Tongue (tissue), 3 donors: ENCODE measurements at places on chromosomes 5 and 9.
A peak's percentile ranks its signal among the peaks of the same experiment; 100 is the strongest.

DNA sequence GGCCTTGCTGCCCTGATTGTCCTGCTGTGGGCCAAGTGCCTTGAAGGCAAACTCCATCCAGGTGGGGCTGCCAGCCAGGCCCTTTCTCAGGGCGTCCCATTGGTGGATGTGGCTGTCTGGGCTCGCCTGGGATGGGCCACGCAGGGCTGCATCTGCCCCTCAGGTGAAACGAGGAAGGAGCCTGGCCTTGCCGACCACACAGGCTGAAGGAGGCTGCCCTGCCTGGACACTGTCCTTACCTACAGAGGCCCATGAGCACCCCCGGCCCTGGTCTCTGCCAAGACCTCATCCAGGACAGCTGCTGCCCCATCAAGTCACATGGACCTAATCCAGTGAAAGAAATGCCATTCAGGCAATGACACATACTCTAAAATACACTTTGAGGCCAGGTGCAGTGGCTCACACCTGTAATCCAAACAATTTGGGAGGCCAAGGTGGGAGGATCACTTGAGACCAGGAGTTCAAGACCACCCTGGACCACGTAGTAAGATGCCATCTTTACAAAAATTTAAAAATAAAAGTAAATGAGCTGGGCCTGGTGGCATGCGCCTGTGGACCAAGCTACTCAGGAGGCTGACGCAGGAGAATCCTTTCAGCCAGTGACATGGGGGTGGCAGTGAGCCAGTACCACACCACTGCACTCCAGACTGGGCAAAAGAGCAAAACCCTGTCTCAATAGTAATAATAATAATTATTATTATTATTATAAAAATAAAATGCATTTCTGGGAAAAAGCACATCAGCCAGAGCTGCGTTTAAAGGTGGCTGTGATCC, 33.9 kb downstream of the PNPLA7 start:
- DNase-seq = no peak

DNA sequence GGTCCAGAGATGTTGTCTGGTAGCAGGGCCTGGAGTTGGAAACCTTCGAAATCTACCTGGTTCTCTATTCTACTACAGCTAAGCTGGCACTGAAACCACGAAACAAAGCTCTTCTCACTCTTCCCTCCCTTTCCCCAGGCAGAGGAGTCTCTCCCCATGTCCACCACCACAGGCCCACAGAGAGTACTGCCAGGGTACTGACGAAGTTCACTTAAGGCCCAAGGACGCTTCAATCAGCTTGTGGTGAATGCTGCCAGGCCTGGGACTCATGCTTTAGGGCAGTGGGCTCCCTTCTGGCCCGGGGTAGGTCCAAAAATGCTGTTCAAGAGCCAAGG, 17.3 kb upstream of the CCNB1 start:
- no peak for DNase-seq

DNA sequence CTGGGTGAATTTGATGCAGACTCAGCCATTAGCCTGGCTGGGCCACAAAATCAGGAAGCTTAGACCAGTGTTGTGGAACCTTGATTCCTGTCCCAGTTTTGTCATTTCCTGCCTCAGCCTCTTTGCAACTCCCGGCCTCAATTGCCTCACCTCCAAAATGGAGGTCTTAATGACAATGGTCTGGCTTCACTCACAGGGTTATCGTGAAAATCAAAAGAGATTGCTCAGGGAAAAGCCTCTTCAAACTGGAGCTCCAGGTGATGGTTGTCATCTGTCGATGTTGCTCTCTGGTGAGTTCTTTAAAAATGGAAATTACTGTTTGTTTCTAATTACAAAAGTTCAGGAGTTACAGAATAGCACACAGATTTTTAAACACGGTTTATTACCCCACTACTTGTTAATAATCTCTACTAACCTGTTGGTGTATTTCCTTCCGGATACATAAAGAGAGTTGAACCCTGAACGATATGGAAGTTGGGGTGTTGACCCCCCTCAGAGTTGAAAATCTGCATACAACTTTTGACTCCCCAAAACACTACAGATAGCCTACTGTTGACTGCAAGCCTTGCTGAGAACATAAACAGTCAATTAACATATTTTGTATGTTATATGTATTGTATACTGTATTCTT, 109.9 kb upstream of the CPEB4 start:
- DNase-seq = peak; percentile 22

GRCh38 chr9:18539203-18539693, 65.3 kb downstream of the ADAMTSL1 start:
- no peak for DNase-seq
